ENCODE measurements at places on chromosomes 5 and 9.

- no peak for DNase-seq
These were observed 248.6 kb upstream of the DAPK1 start for GRCh38 chr9:87249029-87249428.

GRCh38 chr5:140549237-140550144, 2.0 kb downstream of the EIF4EBP3 start:
- peak; percentile 57 for DNase-seq

- peak; percentile 44 for DNase-seq
These were observed 142.4 kb downstream of the YIPF5 start for GRCh38 chr5:144028058-144028457.

- DNase-seq, result no peak
These were observed 22.3 kb downstream of the C1QTNF2 start for GRCh38 chr5:160348080-160348479.

- DNase-seq, result no peak
These were observed 79.6 kb downstream of the SMIM15 start for GRCh38 chr5:61082516-61083280.

GRCh38 chr5:80744149-80744548, 89.4 kb upstream of the DHFR start:
- DNase-seq, result no peak

DNA sequence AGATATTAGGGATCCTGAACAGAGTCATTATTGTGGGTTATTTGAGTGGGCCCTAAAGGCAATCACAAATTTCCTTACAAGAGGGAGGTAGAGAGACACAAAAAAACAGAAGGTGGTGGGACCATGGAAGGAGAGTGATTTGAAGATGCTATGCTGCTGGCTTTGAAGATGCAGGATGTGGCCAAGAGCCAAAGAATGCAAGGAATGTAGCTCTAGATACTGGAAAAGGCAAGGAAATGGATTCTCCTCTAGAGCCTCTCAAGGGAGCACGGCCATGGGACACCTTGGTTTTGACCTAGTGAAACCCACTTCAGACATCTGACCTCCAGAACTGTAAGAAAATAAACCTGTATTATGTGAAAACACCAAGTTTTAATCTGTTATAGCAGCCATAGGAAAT, 53.8 kb downstream of the TTC39B start:
- no peak for DNase-seq

GRCh38 chr9:114811966-114812636, 6.3 kb upstream of the TNFSF15 start:
- DNase-seq, result no peak

- no peak for DNase-seq
These were observed 136.1 kb upstream of the DMAC1 start for GRCh38 chr9:7935681-7936080.

- no peak for DNase-seq
These were observed 18.8 kb upstream of the SPEF2 start for GRCh38 chr5:35598707-35599370.

DNA sequence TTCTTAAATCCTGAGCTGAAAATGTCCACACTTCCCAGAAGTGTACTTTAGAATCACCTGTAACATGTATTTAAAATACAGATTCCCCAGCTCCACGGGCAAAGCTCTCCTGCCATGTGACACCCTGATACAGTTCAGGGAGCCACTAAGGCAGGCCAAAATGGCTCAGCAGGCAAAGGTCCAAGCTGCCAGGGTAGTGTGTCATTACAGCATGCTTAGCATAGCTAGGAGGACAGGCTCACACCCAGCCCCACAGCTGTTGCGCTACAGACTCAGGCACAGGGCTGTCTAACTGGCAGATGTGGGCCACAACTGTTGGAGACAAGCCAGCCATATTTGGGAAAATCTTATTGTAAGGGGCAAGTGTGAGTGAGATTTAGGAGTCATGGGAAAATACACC, 73.0 kb downstream of the C9orf85 start:
- peak; percentile 14 for DNase-seq

GRCh38 chr5:91379246-91379913, 3.7 kb downstream of the ARRDC3 start:
- DNase-seq, result no peak

- DNase-seq, result no peak
These were observed 572.9 kb downstream of the ACTL7B start for GRCh38 chr9:108282872-108283271.

DNA sequence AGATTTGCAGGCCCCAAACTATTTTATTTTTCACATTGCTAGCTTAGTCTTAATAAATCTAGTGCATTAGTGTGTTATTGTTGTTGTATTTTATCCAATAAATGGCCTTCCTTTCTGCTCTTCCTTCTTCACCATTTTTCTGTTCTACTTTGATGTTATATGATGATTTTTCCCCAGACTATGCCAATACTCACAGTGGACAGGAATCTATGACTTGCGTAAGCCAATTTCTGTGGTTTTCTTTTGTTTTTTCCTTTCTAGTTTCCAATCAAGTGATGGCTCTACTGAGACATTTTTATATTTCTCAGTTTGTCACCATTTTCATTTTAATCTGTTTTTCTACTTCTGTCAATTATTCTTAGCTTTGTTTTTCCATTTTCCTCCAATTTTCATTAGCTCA, 106.8 kb upstream of the FBXL7 start:
- no peak for DNase-seq

DNA sequence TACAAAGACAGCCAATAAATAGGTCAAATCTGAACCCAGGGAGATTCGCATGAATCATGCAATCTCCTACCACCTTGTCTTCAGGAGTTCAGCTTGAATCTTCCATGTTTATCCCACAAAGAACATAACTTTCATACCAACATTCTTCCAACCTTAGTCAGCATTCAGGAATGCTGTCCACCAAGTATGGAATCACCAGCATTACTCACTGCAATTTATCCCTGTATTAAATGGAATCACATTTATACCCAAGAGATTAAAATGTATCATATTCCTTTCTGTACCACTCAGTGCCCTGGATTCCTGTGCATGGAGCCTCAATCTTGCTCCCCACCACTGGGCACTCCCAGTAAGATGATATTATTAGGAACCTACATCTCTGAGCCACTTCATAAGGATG, 162.6 kb downstream of the GLIS3 start:
- DNase-seq, result peak; percentile 66

- DNase-seq, result no peak
These were observed 34.1 kb downstream of the STARD4 start for GRCh38 chr5:111478266-111478665.

- no peak for DNase-seq
These were observed 19.2 kb downstream of the SLC27A6 start for GRCh38 chr5:128984480-128984879.

GRCh38 chr9:4590430-4591122, 71.5 kb upstream of the PLPP6 start:
- DNase-seq, result no peak

DNA sequence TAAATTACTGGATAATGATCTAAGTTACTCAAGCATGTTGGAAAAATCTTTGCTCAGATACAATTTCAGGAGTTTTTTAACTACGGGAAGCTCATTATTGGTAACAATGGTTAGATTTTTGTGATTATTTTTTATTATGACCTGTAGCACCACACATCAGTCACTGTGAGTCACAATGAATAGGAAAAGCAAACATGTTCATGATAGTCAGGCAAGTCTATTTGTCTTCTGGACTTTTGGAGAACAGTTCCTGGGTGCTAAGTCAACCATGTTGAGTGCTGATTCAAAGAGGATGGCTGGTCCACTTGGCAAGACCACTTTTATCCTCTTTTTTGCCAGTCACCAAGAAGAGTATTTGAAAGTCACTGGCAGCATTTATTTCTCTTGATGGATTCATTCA, 403.2 kb downstream of the KIF4B start:
- no peak for DNase-seq

- peak; percentile 7 for DNase-seq
These were observed 347.3 kb upstream of the ZNF608 start for GRCh38 chr5:125093776-125094175.

GRCh38 chr5:126357585-126358342, 65.4 kb upstream of the GRAMD2B start:
- DNase-seq, result no peak

- DNase-seq, result no peak
These were observed 12.2 kb upstream of the NIM1K start for GRCh38 chr5:43179836-43180235.

DNA sequence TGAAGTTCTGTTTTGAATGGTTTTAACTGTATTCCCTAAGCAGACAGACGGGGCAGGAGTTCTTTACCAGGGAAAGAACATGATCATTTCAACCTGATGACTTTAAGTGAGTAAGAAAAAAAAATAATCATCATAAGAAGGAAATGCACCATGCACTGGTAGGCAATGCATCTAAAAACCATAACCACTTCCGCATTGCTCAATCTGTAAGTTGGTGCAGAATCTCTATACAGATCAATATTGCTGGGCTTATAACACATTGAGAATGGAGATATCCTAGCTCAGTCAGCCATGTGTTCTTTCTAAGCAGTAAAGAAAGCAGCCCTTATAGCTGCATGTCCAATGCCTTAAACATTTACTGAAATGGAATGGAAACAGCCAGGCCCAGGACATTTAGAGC, 407.1 kb upstream of the DMAC1 start:
- no peak for DNase-seq
